NCI-H2107 (cell line): ENCODE measurements at places on chromosomes 11 and 22.

DNA sequence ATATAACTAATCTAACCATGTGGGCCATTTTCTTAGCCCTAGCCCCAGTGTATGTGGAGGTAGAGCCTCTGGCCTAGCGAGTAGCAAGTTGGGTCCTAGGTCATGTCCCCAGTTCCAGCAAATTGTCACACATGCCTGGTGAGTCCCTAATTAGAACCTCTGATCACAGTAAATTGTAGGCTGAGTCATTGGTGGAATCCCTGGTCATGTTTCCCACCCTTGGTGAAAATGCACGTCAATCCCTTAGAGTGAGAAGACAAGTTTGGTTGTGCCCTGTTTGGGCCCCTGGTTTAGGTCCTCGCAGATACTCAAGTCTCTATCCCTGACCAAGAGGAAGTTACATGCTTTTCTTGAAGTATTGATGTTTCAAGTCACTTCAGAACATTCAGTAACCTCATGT lies 46.7 kb downstream of the ATM start:
- no peak for DNase-seq

- DNase-seq, result no peak
Observed at GRCh38 chr11:129636926-129637325, 178.7 kb upstream of the TMEM45B start.

DNA sequence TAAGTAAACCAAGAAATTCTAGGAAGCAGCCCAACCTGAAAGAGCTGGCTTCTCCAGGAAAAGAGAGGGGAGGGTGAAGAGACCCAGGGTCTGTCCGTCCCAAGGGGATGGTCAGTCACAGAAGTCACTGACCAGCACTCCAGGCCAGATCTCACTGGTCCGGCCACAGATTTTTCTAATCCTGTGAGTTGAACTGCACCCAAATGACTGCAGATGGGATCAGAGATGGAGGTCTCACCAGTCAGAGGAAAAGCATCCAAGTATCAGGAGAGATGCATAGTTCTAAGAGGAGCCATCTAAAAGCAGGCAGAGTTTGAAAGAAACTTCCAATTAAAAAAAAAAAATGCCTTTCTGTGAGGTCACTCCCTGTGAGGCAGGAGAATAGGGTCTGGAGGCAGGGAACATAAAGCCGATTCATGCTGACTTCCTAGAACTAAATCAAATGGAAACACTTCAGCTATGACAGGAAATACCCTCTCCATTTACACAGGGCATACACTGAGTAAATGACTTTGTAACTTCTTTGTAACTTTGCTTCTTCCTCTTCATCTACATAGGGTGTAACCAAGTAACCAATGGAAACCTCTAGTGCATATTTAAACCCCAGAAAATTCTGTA lies 144.5 kb downstream of the CCDC34 start:
- DNase-seq, result no peak

GRCh38 chr11:945986-946385 lies 20.3 kb downstream of the AP2A2 start:
- DNase-seq, result no peak

DNA sequence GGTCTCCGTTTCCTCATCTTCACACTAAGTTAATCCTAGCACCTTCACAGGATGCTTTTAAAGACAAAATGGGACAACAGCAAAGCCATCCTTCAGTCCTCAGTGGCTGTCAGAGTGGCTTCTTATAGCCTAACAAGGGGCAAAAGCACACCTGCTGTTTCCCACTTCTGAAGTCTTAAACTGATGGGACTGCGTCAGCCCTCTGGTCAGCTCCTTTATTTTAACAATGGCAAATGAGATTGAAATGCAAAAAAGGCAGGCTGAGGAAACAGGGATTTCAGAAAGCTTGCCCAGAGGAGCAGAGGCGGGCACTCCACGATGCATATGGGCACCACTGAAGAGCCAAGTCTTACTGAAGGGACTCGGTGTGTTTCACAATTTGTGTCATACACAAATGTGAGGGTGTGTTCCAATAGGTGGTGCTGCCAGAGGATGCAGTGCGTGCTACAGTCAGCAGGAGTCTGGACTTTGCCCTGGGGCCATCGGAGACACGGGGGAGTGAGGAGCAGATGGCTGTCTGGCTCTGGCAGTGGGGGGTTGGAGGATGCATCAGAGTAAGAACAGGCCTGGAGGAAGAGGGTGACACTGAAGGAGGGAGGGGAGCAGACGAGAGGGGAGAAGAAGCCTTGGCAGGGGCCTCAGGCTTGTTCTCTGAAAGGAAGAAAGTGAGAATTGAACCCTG lies 47.3 kb downstream of the TENM4 start:
- DNase-seq, result no peak

GRCh38 chr11:112694813-112695212 lies 266.4 kb upstream of the NCAM1 start:
- DNase-seq, result no peak

- no peak for DNase-seq
Observed at GRCh38 chr22:39169797-39170466, 17.5 kb upstream of the CBX7 start.

DNA sequence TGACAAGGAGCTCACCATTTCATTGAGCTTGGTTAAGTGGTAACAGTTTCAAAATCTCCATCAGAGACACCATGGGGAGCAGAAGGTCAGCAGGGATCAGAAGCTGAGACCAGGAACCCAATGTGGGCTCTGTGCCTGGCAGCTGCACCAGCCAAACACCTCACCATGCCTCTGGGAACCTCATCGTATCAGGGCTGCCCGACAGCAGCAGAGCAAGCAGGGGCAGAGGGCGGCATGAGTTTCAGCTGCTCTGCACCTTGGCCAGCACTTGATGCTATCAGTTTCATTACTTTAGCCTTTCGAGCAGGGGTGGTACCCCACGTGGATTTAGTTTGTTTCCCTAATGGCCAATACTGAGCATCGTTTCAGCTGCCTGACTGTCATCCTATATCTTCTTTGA lies 77.8 kb downstream of the DGCR2 start:
- no peak for DNase-seq

DNA sequence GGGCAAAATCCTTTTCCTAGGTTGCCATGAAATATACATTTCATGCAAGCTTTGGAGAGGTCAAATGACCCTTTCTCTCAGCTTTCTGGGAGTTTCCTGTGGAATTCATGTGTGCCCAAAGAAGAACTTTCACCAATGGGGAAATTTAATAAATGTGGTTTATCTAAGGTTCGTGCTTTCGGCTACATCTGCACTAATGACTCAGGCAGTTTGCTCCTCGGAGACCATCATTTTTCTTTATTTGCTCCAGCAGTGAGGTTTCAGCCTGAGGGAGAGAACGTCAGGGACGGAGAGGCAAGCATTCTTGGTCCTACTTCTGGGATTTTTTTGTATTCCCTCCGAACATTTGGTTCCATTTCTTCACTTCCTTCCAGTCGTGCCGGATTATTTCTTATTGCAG lies 85.2 kb downstream of the FLI1 start:
- DNase-seq, result no peak

- DNase-seq, result peak; percentile 3
Observed at GRCh38 chr11:57536947-57537619, at the start of gene SMTNL1. SMTNL1 (plus strand) TSS chr11:57537595; CDS start chr11:57542643, 5,048 bp downstream.

GRCh38 chr11:113177671-113178070 lies 136.7 kb upstream of the TTC12 start:
- no peak for DNase-seq

DNA sequence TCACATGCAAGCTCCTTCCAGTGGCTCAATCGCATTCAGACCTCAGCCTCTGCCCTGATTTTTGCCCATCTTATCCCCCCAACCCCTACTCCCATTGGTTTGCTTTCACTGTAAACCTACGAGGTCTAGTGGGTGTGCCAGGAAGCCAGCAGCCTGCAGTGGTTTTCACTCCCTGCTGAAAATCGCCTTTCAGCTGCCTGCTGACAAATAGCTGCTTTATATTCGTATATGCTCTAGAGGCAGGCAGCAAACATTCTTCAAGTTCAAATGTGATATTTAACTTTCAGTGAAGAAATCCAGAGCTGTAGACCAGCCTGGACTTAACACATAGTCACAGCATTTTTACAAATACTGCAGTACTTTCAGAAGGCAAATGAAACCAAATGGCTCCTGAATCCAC lies 92.8 kb upstream of the APOA1 start:
- no peak for DNase-seq

- DNase-seq, result no peak
Observed at GRCh38 chr11:126354631-126355323, 709 bp upstream of the ST3GAL4 start.

DNA sequence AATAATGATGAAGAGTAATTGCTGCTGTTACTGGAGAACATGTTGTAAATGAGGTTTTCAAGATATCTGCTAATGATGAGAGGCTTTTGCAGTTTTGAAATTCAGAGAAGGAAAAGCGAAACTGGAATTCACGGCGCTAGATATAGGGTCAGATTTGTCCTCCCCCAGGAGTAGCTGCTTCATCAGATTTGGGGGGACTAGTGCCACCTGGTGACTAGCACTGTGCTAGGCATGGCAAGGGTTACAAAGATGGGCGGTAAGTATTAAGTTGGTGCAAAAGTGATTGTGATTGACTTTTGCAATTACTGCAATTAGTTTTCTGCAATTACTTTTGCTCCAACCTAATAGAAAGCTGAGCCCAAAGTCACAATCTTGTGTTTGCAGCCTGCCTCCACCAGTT lies 879.9 kb upstream of the TENM4 start:
- no peak for DNase-seq

GRCh38 chr11:77201370-77201769 lies 73.3 kb downstream of the MYO7A start:
- no peak for DNase-seq

DNA sequence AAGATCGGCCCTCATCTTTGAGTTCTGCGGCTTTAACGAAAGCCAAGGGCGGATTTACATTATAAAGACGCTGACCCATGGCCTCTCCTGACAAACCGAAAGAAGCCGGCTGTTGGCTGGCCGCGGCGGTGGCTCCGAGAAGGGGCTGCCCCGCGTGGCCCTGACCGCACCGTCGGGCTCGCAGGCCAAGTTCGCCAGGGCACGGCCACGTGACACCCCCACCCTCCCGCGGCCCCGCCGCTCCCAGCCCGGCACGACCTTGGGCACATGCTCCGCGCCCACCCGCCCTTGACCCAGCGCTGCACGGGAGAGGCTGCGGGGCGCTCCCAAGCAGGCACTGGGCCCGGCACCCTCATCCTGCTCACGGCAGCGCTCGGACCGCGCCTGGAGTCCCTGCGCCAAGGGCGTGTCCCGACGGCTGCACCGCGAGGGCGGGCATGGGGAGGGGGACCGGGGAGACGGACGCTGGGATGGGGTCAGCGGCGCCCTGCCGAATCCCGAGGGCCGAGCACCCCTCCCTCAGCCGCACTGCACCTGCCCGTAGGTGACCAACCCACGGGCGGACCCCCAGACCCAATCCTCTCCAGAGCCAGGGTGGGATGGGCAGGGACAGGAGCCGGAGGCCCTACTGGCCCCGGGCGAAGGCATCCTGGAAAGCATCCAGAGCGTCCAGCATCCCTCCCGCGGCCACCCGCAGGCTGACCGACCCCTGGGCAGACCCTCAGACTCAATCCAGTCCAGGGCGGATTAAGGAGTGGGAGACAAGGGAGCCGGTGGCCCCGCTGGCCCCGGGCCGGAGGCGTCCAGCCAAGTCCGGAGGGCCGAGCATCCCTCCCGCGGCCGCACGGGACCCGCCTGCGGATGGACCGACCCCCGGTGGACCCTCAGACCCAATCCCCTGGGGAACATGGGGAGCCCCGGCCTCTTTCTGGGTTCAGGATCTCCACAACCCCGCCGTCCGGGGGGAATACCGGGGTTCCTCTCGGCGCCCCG lies 759 bp downstream of the CPT1A start:
- no peak for DNase-seq

GRCh38 chr11:127825183-127825582 lies 762.2 kb downstream of the ETS1 start:
- no peak for DNase-seq

DNA sequence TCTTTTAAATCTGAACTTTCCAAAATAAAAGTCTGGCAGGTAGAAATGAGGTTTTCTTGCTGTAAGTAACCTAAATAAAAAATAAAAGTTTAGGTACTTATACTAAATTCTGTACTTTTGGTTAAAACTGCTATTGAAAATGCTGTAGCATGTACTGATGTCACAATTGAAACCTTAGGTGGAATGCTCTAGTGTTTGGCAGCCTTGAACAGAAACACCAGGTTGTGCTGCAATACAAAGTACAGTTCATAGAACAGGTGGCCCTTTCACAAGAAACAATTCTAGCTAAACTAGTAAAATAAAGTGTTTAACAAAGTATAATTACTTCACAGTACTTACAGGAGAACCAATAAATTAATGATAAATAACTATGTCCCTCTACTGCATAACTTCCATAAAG lies 25.1 kb downstream of the NPAT start:
- DNase-seq, result no peak
